ENCODE measurements at places on chromosomes 5 and 9.
A peak's percentile ranks its signal among the peaks of the same experiment; 100 is the strongest.

GRCh38 chr5:160166973-160167623, 47.8 kb upstream of the PWWP2A start:
- DNase-seq, result no peak

DNA sequence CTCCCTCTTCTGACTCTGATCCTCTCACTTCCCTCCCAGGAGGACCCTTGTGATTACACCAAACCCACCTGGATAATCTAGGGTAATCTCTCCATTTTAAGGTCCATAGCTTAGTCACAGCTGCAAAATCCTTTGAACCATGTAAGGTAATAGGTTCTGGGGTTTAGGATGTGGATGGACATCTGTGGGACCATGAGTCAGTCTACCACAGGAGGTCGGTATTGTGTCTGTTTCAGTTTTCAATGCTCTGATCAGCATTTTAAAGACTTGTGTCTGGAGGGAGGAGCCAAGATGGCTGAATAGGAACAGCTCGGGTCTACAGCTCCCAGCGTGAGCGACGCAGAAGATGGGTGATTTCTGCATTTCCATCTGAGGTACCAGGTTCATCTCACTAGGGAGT, 112.6 kb downstream of the CAVIN4 start:
- DNase-seq, result no peak

- DNase-seq, result no peak
These were observed 1069.9 kb downstream of the EFNA5 start for GRCh38 chr5:106600803-106601202.

GRCh38 chr5:65923339-65923738, 3.0 kb upstream of the ERBIN start:
- no peak for DNase-seq

DNA sequence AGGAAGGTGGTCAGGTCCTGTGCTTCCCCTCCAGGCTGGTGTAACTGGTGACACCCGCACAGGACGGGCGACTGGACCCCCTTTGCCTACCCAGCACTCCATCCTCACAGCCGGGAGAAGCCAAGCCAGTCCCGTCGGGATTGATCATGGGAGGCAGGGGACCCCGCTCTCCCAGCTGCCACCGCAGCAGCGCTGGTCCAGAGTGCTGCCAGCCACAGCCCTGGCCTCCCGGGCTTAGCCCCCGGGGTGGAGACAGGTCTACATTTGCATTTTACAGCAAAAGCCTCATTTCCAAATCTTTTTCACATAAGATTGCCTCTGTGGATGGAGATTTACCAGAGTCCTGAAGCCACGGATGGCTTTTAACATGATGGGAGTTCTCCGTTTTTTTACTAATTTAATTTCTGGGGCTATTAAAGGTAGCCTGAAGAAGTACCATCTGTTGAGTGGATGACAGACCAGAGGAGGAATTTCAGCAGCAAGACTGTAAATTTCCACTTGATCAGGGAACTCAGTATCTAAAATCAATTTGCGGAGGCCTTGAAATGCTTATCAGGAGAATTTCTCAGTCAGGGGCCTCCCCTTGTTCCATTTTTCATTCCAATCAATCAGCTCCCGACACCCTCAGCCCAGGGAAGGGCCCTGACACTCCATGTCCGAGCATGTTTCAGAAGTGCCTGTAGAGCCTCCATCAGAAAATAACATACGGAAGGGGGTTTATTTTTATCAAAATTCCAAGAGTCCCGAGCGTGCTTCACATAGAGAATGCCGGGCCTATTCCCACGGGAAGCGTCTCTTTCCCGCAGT, 80.6 kb downstream of the OLFM1 start:
- DNase-seq, result no peak

GRCh38 chr9:113375057-113376023, 1.4 kb downstream of the HDHD3 start:
- DNase-seq, result no peak

DNA sequence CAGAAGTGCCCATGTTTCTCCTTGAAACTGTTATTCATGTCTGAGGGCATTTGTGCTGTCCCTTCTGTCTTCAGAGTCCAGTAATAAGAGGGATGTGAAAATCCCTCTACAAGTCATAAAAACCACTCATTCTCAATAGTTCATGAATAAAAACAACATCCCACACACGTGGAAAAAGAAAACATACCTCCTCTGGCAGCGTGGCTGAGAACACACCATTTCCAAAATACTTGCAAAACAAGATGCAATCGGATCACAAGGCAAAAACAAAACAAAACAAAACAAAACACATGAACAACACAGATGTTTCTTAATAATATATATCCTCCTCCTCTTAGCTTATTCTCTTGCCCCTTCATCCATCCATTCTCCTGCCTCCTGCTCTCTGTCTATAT, 71.0 kb upstream of the EQTN start:
- DNase-seq, result no peak

GRCh38 chr5:150660108-150660831, 781 bp upstream of the MYOZ3 start:
- DNase-seq, result no peak

- DNase-seq, result no peak
These were observed 98.2 kb upstream of the ALDH1A1 start for GRCh38 chr9:73050887-73051550.

DNA sequence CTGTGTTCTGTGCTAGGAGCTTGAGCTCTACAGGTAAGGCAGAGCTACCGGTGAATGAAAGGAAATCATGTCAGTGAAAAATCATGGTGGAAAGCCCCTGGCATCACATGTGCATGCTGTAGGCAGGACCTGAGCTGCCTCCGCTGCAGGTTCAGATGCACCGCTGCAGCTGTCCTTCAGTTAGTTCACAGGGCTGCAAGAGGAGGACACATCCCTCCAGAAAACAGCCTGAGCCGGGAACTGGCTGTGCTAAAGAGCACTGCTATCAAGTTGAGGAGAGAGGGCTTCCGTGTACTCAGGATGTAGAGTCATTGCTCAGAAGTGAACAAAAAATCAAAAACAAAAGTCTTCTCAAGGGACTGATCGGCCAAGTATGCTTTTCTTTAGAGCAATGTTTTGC, 138.6 kb downstream of the ERCC6L2 start:
- no peak for DNase-seq

DNA sequence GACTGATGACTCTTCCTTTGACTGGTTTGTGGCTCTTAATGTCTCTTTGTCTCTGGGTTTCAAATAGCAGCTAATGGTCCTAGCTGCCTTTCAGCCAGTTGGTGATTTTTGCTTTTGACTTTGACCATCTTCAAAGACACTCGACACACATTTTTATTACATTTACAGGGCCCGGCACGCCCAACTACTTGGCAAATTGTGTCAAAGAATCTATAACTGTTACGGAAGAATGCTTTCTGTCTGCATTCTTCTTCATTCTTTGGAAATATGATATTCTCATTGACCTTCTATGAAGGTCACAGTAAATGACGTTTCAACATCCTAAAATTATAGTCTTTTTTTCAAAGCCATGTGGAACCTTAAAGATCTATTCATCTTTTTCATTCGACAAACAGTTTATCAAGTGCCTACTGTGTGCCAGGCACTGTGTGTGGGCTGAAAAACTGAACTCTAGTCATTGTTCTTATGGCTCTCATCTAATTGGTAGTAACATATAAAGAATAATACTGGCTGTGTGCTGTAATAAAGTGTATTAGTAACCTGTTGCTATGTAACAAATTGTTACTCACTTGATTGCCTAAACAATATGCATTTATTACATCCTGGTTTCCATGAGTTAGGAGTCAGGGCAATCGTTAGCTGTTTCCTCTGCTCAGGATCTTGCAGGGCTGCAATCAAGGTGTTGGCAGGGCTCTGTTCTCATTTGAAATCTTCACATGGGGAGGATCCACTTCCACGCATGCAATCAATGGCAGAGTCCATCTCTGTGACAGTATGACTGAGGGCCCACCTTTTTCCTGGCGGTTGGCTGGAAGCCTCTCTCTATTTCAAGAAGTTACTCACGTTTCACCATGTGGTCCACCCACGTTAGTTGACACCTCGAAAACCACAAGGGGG, 7.0 kb upstream of the WHRN start:
- no peak for DNase-seq

DNA sequence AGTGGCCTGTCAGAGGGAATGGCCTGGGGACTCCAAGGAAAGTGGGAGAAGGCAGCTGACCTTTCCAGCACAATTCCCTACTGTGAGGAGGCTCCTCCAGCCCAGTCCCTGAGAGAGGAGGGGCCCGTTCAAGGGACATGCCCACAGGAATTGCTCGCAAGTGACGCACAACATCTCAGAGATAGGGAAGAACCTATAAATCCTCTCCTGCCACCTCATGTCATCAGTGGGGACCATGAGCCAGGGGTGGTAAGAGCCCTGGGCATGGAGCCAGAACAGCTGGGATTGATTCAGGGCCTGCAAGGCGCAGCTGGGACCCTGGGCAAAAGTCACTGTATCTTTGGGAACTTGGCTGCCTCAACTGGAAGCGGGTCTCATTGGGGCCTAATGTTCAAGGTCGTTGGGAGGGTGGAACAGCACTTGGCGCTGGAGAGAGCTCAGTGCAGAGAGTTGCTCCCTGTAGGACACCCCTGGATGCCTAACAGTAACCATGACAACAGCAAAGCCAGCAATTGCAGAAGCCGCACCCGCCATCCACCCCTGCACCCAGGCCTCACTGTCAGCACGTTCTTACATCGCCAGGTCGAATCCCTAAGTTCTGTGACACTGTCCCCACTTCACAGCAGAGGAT, 41.3 kb upstream of the ORM1 start:
- no peak for DNase-seq

- no peak for DNase-seq
These were observed 25.6 kb upstream of the OTULINL start for GRCh38 chr5:14556015-14556414.

DNA sequence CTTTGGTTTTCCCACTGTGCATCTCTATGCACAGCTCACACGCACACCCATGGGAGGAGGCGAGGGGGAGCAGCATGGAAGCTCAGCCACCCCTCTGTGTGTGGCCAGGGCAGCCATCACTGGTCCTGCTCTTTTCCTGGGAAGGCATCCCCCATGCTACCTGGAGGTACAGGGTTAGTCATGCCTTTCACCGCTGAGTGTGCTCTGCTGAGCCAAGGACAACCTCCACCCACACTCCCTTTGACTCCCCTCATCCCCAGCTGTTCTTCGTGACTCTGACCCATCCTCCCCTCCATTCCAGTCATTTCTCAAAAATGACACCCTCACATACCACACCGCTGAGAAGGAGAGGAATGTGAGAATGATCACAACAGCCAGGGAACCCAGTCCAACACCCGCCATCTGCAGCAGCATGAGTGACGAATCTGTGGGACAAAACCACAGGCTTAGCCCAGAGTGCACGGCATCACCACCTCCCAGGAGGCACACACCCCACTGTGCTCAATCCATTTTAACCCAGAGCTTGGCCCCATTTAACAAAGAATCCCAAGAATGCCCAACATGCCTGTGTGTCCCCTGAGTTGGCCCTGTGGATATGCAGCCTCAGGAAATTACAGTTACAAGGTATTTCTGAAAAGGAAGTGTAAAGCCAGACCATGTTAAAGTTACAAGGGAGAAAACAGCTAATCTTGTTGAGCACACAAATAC, 133.4 kb downstream of the SUSD1 start:
- peak; percentile 58 for DNase-seq

DNA sequence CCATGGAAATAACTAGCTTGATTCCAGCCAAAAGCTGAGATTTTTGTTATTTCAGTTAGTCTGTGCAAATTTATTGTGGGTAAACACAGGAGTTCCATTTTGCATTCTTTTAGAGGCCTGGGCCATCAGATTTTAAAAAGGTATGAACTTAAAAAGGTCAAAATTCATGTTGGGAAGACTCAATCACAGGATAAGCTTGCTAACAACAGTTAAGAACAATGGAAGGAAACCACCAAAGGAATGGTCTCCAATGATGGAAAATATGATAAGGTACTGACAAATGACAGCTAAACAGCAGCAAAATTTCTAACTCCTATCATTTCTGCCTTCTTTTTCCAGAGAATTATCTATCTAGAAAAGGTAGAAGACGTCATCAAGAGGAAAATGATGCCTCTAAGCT, 16.0 kb downstream of the ABITRAM start:
- DNase-seq, result no peak

DNA sequence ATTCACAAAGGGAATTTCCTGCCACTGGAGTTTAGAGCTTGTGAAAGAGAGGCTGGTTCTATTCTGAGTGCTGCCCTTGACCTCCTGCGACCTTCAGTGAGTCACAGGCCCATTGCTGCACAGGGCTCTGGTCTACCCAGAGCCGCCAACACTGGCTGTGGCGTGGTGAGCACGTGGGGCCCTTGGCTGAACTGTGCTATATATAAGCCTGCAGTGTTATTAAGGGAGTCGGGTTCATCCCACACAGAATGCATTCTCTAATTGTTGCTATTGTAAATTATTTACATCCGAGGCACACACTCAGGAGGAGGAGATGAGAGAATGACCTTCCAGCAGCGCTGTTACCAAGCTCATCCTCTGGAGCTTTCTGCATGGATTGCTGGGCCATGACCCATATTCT, 47.1 kb downstream of the BRINP1 start:
- no peak for DNase-seq

DNA sequence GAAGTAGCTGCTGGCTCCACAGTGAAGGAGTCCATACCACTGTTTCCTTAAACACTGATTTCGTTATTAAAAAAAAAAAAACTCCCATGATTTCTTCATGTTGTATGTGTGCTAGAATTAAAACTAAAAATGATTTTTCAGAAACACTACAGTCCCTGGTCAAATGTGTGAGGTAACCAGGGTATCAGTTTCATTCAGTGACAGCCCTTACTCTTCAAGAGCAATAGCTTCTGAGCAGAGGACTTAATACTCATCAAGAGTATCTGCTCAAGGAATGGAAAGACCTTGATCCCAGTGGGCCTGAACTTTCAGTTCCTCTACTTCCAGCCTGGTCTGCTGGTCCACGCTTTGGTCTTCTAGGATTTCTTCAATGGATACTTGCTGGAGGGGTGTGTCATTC, 95.1 kb downstream of the BNC2 start:
- no peak for DNase-seq

- no peak for DNase-seq
These were observed 431.9 kb downstream of the ANXA1 start for GRCh38 chr9:73583576-73583975.

GRCh38 chr5:128626536-128627090, 88.6 kb upstream of the FBN2 start:
- no peak for DNase-seq

DNA sequence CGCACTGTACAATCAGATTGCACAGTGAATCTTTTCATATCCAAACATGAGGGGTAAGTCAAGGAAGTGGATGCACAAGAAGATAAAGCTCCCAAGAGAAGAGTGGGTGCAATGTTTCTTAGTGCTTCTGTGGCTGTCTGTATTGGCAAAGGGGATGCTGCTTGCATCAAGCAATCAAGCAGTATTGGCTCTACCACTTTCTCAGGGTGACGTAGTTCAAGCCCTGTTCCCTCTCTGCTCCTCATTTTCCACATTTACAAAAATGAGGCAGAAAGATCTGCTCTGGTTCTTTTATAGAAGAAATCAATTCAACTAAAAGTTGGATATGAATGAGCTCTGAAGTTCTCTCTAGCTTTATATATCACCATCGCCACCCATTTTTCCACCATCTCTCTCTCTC, 2.3 kb downstream of the TNFSF8 start:
- no peak for DNase-seq

GRCh38 chr9:110994771-110995241, 43.5 kb downstream of the LPAR1 start:
- no peak for DNase-seq

Data from H1 (cell line).